ENCODE measurements at places on chromosomes 7 and 10. TPM values are rescaled to one million over a fixed set of nuclear protein-coding genes. Genes with fewer than 3 reads are reported as not detected.

Gene WDR91
- polyA plus RNA-seq: 2.7 TPM

Gene BCCIP
- 144 TPM for polyA plus RNA-seq

Gene DOCK4
- 8.9 TPM for polyA plus RNA-seq

Gene BMPR1A
- 8.5 TPM for polyA plus RNA-seq

Gene RSPH10B
- 0.22 TPM for polyA plus RNA-seq

Gene HERC4
- polyA plus RNA-seq: 26.7 TPM

Gene EDRF1
- polyA plus RNA-seq: 10.0 TPM

Gene SORCS1
- not detected for polyA plus RNA-seq

Gene TAS2R5
- not detected for polyA plus RNA-seq

Gene KCNIP2
- 1.3 TPM for polyA plus RNA-seq

Gene ZNF107
- polyA plus RNA-seq: 9.0 TPM

Gene SERPINE1
- not detected for polyA plus RNA-seq

Gene GJC3
- not detected for polyA plus RNA-seq

Gene FMC1
- polyA plus RNA-seq: 316 TPM

Gene SYT15B
- not detected for polyA plus RNA-seq

Gene PIK3AP1
- not detected for polyA plus RNA-seq

Gene LMTK2
- polyA plus RNA-seq: 9.5 TPM

Gene HOXA1
- not detected for polyA plus RNA-seq

Gene ZNF488
- polyA plus RNA-seq: not detected

Gene TUBAL3
- not detected for polyA plus RNA-seq

Gene ELFN1
- 0.23 TPM for polyA plus RNA-seq

Gene ARPC1A
- polyA plus RNA-seq: 246 TPM

Gene AOAH
- polyA plus RNA-seq: 6.5 TPM

Gene FFAR4
- not detected for polyA plus RNA-seq

Gene GHRHR
- polyA plus RNA-seq: not detected

Gene WAPL
- 18.8 TPM for polyA plus RNA-seq

Gene ENTPD7
- 0.18 TPM for polyA plus RNA-seq

All from Purkinje cell (primary cell).